Karpas-422 (cell line): ENCODE measurements at places on chromosomes 16 and 17. TPM values are rescaled to one million over a fixed set of nuclear protein-coding genes. Genes with fewer than 3 reads are reported as not detected.

The SMCR8 gene
- 12.7 and 14.4 TPM in 2 replicates for total RNA-seq

- H3K4me3 ChIP-seq = peak within 1 kb of the TSS; percentile 97
- DNase-seq = peak; percentile 97
- peaks cover 44% of the 10 kb centered on the region for H3K36me3 ChIP-seq
- H3K27ac ChIP-seq = peak within 1 kb of the TSS; percentile 91
Observed at GRCh38 chr17:5419959-5420653, at the start of gene RPAIN. Gene RPAIN (plus strand): TSS chr17:5420182. CDS start chr17:5420211, 29 bp downstream.

- H3K27ac ChIP-seq = no peak overlapping the region
- H3K36me3 ChIP-seq = no peaks in the 10 kb centered on the region
- no peaks in the 10 kb centered on the region for H3K4me1 ChIP-seq
- H3K4me3 ChIP-seq = no peak overlapping the region
- no peak for DNase-seq
Observed at GRCh38 chr17:12580640-12581039, 85.0 kb upstream of the MYOCD start.

- no peak for DNase-seq
- H3K36me3 ChIP-seq = no peaks in the 10 kb centered on the region; the same call in 1 of the 2 replicates
- no peak overlapping the region for H3K4me3 ChIP-seq
- H3K27ac ChIP-seq = no peak overlapping the region
- peaks cover 13% of the 10 kb centered on the region for H3K4me1 ChIP-seq
- no peaks in the 10 kb centered on the region for H3K27me3 ChIP-seq
Observed at GRCh38 chr16:69511651-69512050, 54.1 kb upstream of the NFAT5 start.

The ADORA2B gene
- not detected in 2 replicates for total RNA-seq

DNA sequence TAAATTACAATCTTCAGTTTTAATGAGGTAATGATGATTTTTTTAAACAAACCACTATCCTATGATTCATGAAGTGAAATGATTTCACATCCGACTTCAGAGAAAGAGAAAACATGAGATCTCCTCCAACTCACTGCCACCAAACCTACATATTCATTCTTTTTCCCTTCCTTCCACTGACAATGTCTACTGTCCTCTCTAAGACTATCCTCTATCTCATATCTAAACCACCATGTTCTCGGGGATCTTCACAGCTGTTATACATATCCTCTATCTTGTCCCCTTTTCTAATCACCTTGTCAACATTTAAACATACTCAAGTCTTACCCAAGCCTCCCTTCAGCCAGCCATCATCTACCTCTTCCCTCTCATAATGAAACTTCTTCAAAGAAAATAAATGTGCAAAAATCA is 53.5 kb downstream of the SMURF2 start:
- H3K36me3 ChIP-seq = no peaks in the 10 kb centered on the region
- no peak overlapping the region for H3K4me3 ChIP-seq

The KRTAP4-9 gene
- not detected in 2 replicates for total RNA-seq

DNA sequence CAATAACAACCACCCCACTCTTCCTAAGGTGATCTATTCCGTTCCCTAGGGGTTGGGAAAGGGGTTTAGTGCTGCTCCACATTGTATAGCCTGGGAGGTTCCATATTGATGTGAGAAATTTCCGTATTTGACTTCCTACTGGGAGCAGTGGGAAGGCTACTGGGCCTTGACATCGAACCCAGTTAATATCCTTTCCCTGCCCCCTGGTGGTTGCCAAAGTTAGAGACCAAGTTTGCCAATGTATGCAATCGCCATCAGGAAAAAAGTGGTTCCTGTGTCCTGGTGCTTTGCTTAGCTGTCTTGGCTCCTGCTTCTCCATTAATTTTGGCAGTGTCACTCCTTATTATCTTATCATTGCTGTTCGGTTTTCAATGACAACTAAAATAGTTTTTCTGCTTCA is 914.9 kb downstream of the KCNJ2 start:
- no peaks in the 10 kb centered on the region; the same call in 1 of the 2 replicates for H3K27me3 ChIP-seq
- no peak overlapping the region for H3K27ac ChIP-seq
- H3K36me3 ChIP-seq = no peaks in the 10 kb centered on the region
- H3K4me1 ChIP-seq = peaks cover 6% of the 10 kb centered on the region
- H3K4me3 ChIP-seq = no peak overlapping the region
- DNase-seq = peak; percentile 63

The CCL1 gene
- not detected in 2 replicates for total RNA-seq

- no peaks in the 10 kb centered on the region for H3K36me3 ChIP-seq
- no peak overlapping the region for H3K27ac ChIP-seq
- H3K4me3 ChIP-seq = no peak overlapping the region
- no peaks in the 10 kb centered on the region for H3K4me1 ChIP-seq
- no peaks in the 10 kb centered on the region for H3K27me3 ChIP-seq
- no peak for DNase-seq
Observed at GRCh38 chr16:83441517-83441916, 366.3 kb upstream of the HSBP1 start.

DNA sequence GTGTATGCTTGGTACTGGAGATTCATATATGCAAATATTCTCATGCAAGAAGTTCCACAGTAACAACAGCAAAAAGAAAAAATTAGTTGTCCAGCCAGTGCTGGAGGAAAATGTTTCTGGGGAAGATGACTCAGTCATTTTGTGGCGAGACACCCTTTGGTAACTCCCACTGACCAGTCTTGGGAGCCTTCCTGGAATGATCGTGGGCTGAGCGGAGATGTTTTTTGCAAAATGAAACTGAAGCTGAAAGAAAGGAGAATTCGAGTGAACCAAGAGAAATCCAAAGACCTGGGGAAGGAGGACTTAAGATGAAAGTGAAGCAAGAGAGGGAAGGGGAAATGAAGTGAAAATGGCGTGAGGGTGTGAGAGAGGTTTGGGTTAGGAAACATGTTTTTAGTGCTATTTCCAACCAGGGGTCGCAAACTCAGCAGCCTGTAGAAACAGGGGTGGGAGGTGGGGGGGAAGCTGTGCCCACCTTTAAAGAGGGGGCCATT is 5.2 kb downstream of the ITPRIPL2 start:
- H3K4me3 ChIP-seq = no peak overlapping the region
- no peak for DNase-seq
- no peak overlapping the region for H3K27ac ChIP-seq
- H3K4me1 ChIP-seq = no peaks in the 10 kb centered on the region

The CCL16 gene
- total RNA-seq = not detected in 2 replicates

The GCGR gene
- total RNA-seq = not detected in 2 replicates

DNA sequence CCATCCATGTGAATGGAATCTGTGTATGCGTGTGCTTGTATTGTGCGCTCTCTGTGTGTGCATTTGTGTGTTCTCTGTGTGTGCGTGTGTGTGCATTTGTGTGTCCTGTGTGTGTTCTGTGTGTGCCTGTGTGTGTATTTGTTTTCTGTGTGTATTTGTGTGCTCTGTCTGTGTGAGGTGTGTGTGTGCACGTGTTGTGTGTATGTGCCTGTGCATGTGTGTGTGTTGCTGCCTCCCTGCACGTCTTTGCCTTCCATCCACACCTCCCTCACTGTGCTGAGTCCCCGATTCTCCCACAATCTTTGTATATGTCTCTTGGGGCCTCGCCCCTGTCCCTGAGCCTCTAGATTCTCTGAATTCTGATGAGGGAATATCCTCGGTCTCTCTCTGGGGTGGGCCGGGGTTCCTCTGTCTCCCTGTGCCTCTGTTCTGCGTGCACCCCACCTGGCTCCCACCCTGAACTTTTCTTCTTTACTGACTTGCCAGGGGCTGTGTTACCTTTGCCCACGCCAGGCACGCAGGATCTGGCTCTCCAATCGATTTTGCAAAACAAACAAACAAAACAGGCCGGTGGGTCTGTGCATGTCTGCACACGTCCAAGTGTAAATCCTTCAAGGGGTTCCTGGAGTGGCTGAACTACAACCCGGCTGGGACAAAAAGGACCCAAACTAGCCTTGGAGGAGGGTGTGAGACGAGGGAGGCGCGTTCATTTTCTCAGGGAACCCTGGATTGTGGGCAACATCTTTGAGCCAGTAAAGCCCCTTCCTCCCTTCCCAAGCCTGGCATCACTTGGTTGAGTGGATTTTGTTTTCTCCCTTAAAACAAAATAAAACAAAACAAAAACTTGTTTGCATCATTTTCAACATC is 8.1 kb upstream of the FOXF1 start:
- no peaks in the 10 kb centered on the region for H3K36me3 ChIP-seq
- no peaks in the 10 kb centered on the region for H3K4me1 ChIP-seq
- H3K4me3 ChIP-seq = no peak overlapping the region
- no peaks in the 10 kb centered on the region for H3K27me3 ChIP-seq

GRCh38 chr17:70292366-70292765 is 123.0 kb downstream of the KCNJ2 start:
- no peak for DNase-seq
- no peaks in the 10 kb centered on the region for H3K36me3 ChIP-seq
- no peaks in the 10 kb centered on the region for H3K27me3 ChIP-seq
- no peak overlapping the region for H3K4me3 ChIP-seq
- no peak overlapping the region for H3K27ac ChIP-seq

The HASPIN gene
- total RNA-seq = 17.5 and 20.3 TPM in 2 replicates

DNA sequence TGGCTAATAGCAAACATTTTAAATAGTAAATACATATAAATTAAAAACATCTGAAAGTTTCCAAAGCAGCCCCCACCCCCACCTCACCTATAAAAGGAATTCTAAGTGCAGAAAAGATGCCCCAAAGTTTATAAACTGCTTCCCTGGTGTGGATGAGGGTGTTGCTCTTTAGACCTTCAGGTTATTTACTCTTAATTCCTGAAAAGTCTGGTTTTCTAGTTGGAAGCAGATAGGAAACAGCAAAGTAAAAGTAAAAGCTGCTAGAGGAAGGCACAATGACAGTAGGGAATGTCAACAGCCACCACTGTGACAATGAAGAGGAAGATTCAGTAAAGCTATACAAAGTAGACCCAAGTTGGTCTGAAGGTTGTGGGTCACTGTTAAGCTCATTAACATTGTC is 37.8 kb downstream of the SSH2 start:
- no peaks in the 10 kb centered on the region for H3K27me3 ChIP-seq
- H3K36me3 ChIP-seq = no peaks in the 10 kb centered on the region
- H3K27ac ChIP-seq = no peak overlapping the region
- no peak for DNase-seq

The MIEF2 gene
- 4.5 and 14.2 TPM in 2 replicates for total RNA-seq

- H3K36me3 ChIP-seq = peaks cover 49% of the 10 kb centered on the region
- H3K27ac ChIP-seq = no peak overlapping the region
- no peaks in the 10 kb centered on the region for H3K27me3 ChIP-seq
- H3K4me1 ChIP-seq = peaks cover 40% of the 10 kb centered on the region
Observed at GRCh38 chr17:67362173-67362572, 4.2 kb downstream of the PSMD12 start.

- peaks cover 11% of the 10 kb centered on the region; the same call in 1 of the 2 replicates for H3K36me3 ChIP-seq
- peaks cover 49% of the 10 kb centered on the region for H3K4me1 ChIP-seq
- H3K27me3 ChIP-seq = no peaks in the 10 kb centered on the region
- peak overlapping the region; percentile 81 for H3K27ac ChIP-seq
Observed at GRCh38 chr17:8163978-8164814, 1.4 kb upstream of the VAMP2 start.
